ENCODE measurements at places on chromosomes 3 and 15.

DNA sequence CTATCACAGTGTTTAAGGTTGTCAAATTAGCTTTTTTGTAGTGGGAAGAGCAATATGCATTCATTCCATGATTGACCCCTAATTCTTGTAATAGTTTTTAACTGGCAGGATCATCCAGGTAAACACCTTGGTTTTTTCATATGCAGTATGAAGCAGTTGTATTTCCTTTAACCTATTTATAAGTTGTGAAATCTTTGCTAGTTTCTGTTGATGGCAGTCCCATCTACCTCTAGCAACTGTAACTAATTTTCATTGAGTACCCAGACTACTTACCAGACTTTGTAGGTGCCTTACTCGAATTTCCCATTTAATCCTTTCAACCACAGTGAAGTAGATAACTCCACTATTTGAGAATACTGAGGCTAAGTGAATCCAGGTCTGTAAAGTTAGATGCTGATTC lies 6.1 kb downstream of the FXR1 start:
- no peak for DNase-seq

GRCh38 chr3:187209491-187209890 lies 12.2 kb downstream of the RTP1 start:
- DNase-seq = no peak

GRCh38 chr15:85415783-85416182 lies 35.4 kb downstream of the AKAP13 start:
- no peak for DNase-seq

GRCh38 chr15:29331669-29332068 lies 62.0 kb upstream of the NSMCE3 start:
- no peak for DNase-seq

- no peak for DNase-seq
These were observed 13.8 kb upstream of the TNFSF10 start for GRCh38 chr3:172536993-172537419.

DNA sequence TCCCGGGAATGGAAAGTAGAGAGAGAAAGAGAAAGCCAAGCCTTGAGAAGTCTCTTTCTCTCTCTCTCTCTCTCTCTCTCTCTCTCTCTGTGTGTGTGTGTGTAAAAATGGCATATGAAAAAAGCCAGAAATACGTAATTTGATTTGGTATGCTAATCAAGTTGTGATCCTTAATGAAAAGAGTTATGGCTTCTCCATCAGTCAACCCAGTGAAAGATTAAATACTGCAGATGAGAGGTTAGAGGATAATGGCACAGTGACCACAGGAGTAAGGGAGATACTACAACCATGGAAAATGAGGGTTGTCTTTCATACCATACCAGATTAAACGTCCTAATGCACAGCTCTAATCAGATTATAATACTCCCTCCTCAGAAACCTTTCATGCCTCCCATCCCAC lies 193.5 kb upstream of the SOX2 start:
- DNase-seq = no peak

- DNase-seq = no peak
These were observed 13.8 kb upstream of the PPP4R2 start for GRCh38 chr3:72982609-72983366.

DNA sequence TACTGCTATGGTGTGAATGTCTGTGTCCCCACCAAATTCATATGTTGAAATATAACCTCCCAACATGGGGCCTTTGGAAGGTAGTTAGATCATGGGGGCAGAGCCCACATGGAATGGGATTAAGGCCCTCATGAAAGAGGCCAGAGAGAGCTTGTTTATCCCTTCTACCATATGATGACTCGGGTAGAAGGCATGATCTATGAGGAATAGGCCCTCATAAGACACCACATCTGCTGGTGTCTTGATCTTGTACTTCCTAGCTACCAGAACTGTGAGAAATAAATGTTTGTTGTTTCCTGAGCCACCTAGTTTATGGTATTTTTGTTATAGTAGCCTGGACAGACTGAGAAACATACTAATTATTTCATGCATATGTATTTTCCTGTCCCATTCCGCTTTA lies 51.9 kb downstream of the WWTR1 start:
- DNase-seq = no peak

GRCh38 chr3:145005427-145005826 lies 1033.8 kb downstream of the DIPK2A start:
- no peak for DNase-seq

DNA sequence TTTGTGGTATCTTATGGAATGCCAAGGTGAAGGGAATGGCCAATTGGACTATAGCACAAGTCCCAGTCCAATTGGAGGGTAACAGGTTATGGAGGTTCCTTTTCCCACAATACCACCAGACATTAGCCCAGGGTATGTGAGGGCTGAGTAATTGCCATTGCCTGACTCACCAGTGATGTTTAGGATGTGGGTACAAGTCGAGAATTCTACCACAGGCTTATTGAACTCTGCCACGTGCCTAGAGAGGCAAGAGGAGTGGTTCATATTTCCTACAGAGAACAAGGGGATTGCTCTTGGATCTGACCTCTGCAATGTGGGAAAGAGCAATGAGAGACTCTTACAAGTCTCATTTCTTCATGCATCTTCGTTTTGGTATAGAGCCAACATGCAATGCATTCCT lies 85.0 kb upstream of the XCR1 start:
- no peak for DNase-seq

- no peak for DNase-seq
These were observed 459.3 kb upstream of the SGO1 start for GRCh38 chr3:20645340-20645739.

GRCh38 chr15:48866141-48866563 lies 11.8 kb upstream of the EID1 start:
- DNase-seq = no peak

- DNase-seq = no peak
These were observed 171.5 kb upstream of the GOLIM4 start for GRCh38 chr3:168267179-168267578.

GRCh38 chr3:177410730-177411129 lies 213.4 kb upstream of the TBL1XR1 start:
- peak; percentile 82 for DNase-seq

DNA sequence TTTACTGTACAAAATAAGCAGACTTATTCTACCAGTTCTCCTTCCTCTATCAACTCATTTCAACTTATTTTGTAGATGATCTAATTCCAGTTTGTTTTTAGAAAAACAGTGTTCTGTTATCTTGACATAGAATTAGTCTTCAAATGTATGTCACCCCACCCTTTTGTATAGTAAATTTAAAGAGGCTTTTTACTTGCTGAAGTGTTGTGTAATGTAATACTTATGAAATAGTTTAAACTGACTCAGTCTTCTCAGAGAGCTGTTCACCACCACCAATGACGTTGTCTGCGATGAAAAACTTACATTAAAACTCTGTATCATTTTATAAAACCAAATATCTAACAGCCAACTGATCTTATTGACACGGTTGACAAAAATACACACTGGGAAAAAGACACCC lies 82.9 kb downstream of the RAP2B start:
- DNase-seq = no peak

DNA sequence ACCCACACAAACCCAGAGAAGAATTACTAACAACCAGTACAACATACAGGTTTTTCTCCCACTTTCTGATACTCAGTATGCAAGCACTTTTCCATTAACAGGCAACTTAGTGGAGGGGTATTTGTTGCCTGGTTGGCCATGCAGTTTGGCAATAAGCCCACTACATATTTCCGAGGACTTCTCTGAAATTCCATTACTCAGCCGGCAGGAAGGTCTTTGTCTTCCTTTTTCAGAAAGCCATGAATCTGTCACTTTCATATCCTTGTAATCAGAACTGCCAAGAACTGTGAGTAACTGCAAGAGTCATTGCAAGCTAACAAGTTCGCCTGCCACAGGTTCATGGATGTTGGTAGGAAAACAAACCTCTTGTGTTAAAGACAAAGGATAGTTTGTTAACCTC lies 422.3 kb upstream of the ROBO1 start:
- no peak for DNase-seq

DNA sequence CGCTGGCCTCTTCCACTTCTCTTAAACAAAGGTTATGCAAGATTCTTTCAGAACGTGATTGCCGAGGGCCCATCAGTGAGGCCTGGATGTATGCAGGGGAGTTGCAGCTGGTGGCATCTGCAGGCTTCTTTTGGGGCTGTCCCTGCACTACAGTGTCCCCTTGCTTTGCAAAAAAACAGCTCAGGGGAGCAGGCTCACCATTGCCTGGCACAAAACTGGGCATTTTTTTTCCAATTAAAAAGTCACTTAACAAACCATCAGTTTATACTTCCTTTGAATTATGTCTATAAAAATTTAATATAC lies 148.6 kb downstream of the ATP10A start:
- no peak for DNase-seq

DNA sequence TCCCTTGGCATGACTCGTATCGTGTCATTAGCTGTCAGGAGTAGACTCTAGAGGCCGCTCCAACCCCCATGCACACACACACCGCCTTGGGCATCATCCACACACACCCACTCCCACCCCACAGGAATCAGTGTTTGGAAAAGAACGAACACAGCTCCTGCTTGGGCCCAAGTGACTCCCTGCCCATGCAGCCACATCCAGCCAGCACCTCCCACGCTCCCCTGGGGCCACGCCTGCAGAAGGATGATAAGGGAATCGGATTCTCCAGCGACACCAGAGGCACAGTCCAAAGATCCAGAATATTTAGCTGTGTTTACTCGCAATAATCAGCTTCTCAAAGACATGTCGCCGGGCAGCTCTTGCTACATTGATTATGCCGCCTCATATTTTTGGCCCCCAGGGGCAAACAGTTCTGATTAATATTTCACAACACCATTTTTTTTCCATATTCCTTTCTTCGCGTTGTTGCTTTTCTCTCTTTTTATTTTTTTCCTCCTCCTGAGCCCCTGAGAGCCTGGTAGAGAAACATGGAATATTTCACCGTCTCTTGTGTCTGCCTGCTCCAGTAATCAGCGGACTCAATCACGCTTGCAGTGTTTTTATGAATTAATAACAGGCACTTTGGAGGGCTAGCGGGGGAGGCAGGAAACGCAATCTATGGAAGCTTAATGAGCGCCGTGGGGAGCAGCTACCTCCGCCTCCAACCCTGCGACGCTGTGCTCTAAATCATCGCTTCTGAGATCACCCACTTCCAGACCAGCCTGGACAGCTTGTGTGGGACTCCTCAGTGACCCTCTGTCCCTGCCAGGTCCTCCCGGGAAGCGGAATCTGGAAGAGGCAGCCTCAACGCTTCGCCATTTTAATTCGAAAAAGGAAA lies 221.4 kb downstream of the TLE3 start:
- no peak for DNase-seq

DNA sequence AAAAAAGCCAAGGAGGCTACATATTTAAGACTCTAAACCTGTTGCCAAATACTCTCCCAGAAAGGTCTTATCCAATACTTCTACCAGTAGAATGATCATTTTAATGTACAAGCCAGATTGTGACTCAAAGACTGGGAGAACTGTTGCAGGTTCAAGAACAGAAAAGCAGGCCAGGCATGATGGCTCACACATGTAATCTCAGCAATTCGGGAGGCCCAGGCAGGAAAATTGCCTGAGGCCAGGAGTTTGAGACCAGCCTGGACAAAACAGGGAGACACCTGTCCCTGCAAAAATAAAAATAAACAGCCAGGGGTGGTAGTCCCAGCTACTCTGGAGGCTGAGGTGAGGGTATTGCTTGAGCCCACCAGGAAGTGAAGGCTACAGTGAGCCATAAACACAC lies 17.8 kb upstream of the THUMPD3 start:
- DNase-seq = no peak

- DNase-seq = no peak
These were observed 26.5 kb upstream of the POLR2M start for GRCh38 chr15:57680021-57680420.

DNA sequence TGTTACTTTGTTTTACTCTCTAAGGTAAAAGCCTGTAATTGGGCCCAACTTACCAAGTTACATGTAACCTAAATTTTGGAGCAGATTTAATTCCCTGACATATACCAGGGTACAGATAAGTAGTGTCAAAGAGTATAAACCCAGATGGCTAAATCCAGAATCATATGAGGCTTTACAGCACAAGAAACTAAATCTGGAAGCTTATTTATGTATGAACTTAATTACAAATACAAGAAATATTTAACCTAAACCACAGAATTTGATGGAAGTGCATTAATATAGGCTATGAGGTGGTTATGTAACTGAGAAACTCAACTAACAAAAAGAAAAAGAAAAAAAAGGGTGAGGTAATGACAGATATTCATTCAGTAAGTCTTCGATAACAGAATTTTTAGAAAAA lies 930.2 kb upstream of the ALCAM start:
- no peak for DNase-seq

GRCh38 chr3:193701953-193702635 lies 109.1 kb downstream of the OPA1 start:
- DNase-seq = no peak

GRCh38 chr3:170714562-170715535 lies 129.0 kb upstream of the SLC7A14 start:
- no peak for DNase-seq

DNA sequence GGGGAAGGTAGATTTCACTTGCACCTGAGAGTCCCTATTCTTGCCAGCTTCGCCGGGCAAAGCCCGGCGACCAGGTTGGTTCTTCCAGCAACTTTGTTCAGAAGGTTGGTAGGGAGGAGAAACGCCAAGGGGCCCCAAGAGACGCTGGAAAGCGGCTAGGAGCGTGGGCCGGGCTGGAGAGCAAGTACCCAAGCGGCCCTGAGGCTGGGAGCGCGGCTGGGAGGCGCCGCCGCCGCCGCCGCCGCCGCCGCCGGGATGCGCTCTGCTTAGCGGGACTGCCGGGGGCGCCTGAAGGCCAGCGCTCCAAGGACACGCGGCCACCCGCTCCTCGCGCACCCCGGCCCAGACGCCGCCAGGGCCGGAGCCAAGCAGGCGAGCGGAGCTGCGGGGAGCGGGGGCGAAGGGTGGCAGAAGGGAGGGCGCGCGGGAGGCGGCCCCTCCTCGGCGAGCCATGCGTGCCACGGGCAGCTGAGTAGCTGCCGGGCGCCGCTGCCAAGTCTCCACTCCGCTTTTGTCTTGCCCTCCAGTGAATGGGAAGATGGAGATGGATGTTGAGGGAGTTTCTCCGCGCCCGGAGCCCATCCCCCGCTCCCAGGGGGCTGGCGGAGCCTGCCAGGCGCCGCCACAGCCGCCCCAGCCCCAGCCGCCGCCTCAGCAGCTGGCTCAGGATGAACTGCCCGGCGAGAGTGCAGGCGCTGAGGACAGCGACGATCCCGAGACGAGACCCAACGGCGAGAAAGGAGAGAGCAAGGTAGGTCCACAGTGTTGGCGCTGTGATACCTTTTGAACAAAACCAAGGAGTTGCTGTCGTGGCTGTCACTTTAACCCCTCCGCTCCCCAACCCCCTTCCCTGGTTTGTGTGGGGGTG lies 227.4 kb upstream of the AZI2 start:
- peak; percentile 12 for DNase-seq

- no peak for DNase-seq
These were observed 90.5 kb downstream of the FAM227B start for GRCh38 chr15:49530092-49530491.

- DNase-seq = no peak
These were observed 37.0 kb upstream of the CPOX start for GRCh38 chr3:98630416-98630815.

GRCh38 chr3:187025254-187025655 lies 94.9 kb downstream of the ST6GAL1 start:
- no peak for DNase-seq

- DNase-seq = no peak
These were observed 83.3 kb downstream of the SEC22A start for GRCh38 chr3:123285066-123285465.

Data from NCI-H510A (cell line).